DMS53 (cell line): ENCODE measurements at places on chromosomes 13 and 19.

DNA sequence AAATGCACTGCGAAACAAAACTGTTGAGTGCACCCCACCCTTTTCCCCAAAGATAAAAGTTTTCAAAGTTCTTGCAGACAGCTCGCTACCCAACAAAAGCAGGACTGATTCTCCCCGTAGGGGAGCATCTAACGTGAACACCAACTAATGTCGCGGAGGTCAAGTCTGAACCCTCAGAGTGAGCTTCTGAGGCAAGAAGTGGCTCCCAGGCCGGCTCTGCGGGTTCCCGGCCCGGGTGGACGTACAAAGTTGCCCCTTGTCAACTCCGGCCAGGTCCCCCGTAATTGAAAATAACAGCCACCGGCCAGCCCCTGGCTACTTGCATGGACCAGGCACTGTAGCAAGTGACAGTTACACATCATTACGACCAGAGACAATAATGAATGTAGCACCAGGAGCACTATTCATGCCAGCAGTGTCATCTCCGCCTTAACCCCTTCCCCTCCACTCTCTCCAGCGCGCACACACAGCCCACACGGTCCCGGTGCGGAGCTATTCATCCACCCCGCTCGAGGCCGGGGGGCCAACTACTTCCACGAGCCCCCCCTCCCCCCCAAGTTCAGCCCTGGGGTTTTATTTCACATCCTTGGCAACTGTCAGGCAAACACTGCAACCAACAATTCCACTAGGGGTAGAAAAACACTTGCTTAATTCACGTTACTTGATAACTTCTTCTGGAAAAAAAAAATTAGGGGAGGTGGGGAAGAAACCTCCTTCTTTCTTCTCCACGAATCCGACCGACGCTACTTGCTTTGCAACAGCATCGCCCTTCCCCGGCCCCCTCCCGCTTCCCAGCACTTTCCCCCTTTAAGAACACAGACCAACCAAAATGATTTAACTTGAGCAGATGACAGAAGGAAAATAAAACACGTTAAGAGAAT lies 1.2 kb downstream of the KLF12 start:
- peak; percentile 15 for DNase-seq

GRCh38 chr19:28521614-28522544 lies 691.1 kb downstream of the UQCRFS1 start:
- no peak for DNase-seq

DNA sequence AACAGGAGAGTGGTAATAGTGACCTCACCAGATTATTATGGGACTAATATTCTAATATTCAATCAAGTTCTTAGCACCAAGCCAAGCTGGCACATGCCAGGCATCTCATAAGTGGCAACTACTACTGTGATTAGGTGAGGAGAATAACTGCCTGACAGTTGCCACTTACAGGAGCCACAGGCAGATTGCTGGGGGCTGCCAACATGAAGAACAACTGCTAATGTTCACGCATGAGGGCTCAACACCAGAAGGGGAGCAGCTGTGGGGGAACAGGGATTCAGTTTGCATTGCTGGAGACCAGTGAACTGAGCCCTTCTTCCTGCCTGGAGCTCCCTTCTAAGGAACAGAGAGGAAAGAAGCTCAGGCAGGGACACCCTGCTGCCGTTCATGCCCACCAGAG lies 504.5 kb downstream of the FOXO1 start:
- DNase-seq: no peak

GRCh38 chr13:85405316-85405897 lies 393.8 kb downstream of the SLITRK6 start:
- no peak for DNase-seq

GRCh38 chr13:20495087-20496023 lies 30.3 kb downstream of the CRYL1 start:
- DNase-seq: peak; percentile 77
